ENCODE measurements at places on chromosomes 7 and 10.

DNA sequence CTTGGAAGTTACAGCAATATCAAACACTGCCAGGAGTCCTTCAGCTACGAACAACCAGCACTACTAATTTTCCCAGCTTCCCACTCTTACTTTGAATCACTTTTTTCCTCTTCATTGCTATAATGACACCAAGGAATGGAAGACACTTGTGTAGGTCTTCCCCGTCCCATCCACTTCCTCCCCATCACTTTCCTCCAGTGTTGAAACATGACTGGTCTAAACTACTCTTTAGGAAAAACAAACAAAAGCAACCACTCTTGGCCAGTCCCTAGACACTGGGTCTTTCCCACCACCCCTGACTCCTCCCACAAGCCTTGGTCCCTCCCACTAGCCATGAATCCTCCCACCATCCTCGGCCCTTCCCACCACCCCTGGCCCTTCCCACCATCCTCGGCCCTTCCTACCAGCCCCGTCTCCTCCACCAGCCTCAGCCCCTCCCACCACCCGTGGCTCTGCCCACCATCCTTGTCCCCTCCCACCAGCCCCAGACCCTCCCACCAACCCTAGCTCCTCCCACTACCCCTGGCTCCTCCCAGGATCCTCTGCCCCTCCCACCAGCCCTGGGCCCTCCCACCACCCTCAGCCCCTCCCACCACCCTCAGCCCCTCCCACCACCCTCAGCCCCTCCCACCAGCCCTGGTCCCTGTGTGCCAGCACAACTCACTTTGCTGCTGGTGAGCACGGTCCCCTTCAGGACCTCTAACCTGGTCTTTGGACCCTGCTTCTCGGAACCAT lies 68.5 kb downstream of the CXCL12 start:
- H3K27me3 ChIP-seq, result no peaks in the 10 kb centered on the region
- no peak overlapping the region for H3K4me3 ChIP-seq
- H3K27ac ChIP-seq, result no peak overlapping the region
- peaks cover 2% of the 10 kb centered on the region for H3K4me1 ChIP-seq
- no peaks in the 10 kb centered on the region for H3K36me3 ChIP-seq
- DNase-seq, result peak; percentile 43

DNA sequence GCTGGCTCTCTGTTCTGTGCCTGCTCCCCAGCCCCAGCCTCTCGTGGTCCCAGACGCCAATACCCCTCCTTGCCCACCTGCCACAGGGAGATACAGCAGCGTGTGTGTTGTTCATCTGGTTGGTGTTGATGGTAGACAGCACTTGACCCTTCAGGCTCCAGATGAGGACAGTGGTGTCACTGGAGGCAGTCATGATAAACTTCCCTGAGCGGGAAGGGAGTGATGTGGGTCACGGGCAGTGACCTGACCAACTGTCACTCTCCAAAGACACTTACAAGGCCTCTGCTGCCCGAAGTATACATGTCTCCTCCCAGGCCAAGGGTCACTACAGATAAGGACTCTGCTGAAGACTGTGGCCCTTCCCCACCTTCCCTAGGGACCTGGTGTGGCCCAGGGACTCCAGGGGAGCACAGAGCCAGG lies 5.6 kb downstream of the TBL2 start:
- H3K36me3 ChIP-seq, result peaks cover 25% of the 10 kb centered on the region
- no peak overlapping the region for H3K27ac ChIP-seq
- no peaks in the 10 kb centered on the region for H3K4me1 ChIP-seq

DNA sequence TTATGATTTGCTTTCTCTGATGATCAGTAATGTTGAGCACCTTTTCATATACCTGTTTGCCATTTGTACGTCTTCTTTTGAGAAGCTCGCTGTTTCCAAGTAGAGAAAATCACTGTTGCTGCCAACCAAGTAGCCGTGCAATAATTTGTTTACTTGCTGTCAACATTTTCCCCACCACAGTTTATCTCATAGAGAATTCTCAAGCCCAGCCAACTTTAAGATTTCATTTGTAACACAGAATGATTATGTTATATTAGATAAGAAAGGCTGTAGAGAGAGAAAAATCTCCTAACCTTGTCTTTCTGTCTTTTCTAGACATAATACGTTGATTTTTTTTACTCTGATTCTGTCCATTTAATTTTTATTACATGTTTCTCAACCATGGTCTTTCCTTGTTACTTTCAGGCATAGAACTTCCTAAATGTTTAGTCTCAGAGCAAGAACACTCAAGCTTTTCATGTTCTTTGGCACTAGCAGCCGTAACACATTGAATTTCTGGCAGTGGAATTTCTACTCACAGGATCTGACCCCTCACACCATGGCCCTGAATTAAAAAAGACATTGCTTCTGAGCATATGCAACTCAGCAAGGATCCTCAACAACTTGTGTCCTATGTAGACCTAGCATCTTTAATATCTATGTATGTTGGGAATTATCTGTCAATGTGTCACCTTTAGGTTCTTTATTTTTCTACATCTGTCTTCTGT lies 23.1 kb downstream of the RPA3 start:
- no peaks in the 10 kb centered on the region for H3K4me1 ChIP-seq
- no peak for DNase-seq
- no peak overlapping the region for H3K27ac ChIP-seq
- no peaks in the 10 kb centered on the region for H3K27me3 ChIP-seq
- no peak overlapping the region for H3K4me3 ChIP-seq

DNA sequence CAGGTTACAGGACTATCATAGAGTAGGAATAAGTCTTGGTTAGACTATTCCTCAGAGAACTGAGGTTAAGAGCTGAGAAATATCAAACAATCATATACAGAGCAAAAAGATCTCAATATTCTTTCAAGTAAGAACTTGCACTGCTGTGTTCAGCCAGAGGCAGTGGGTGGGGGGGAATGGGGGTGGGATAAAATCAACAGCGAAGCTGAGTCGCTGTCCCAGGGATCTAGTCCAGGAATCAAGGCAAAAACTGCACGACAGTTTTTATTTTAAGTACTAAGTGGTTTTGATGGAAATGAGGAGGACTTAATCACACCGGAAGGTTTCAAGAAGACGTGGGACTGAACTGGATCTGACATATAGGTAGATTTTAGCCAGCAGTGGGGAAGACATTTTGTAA lies 159.1 kb downstream of the SRPK2 start:
- no peak for DNase-seq
- H3K4me1 ChIP-seq, result 0 out of 2 replicates have a peak, but pooled peaks cover 1% of the 10 kb centered on the region
- no peaks in the 10 kb centered on the region for H3K27me3 ChIP-seq
- no peak overlapping the region for H3K27ac ChIP-seq

DNA sequence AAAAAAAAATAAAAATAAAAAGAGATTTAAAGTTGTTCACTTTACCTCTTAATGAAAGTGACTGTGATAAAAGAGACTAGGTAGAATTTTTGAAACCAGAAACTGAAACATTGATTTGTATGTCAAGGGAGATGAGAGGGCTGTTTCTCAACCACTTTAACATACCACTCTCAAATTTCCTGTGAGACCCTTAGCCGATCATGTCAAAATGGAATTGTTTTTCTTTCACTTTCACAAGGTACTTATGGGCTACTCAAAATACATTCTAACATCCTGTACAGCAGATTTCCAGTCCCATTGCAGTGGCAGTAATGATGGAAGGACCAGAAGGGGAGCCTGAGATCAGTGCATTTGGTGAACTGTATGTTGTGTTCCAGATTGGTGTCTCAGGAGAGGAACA lies 261.2 kb downstream of the PPP1R3A start:
- no peaks in the 10 kb centered on the region for H3K36me3 ChIP-seq
- no peaks in the 10 kb centered on the region for H3K4me1 ChIP-seq
- H3K27ac ChIP-seq, result no peak overlapping the region
- H3K4me3 ChIP-seq, result no peak overlapping the region
- no peak for DNase-seq

DNA sequence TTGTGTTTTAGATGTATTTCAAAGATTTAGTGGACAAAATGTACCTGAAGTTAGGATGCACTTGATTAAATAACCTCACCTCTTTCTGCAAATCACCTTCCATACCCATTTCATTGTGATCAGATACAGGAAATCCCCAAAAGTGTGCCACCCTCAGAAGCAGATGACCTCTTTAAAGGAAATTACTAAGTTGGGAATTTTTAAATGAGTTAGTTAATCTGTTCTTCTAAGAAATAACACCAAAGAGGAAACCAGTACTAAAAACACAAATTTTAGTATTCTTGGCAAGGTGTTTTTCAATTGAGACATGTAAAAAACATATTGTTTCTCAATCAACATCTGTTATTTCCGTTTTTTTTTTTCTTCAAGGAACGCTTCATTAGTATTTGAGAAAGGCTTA lies 4.6 kb upstream of the SEMA3A start:
- H3K4me3 ChIP-seq, result no peak overlapping the region
- H3K4me1 ChIP-seq, result no peaks in the 10 kb centered on the region
- H3K27me3 ChIP-seq, result no peaks in the 10 kb centered on the region

- no peaks in the 10 kb centered on the region for H3K4me1 ChIP-seq
- no peak overlapping the region for H3K4me3 ChIP-seq
- H3K36me3 ChIP-seq, result 0 out of 2 replicates have a peak, but pooled peaks cover 3% of the 10 kb centered on the region
- H3K27me3 ChIP-seq, result 0 out of 2 replicates have a peak, but pooled peaks cover 1% of the 10 kb centered on the region
- no peak overlapping the region for H3K27ac ChIP-seq
These were observed 377.3 kb upstream of the ZMIZ1 start for GRCh38 chr10:78691301-78692030.

GRCh38 chr7:33904681-33905388 lies 504 bp upstream of the BMPER start:
- 0 out of 2 replicates have a peak, but pooled peaks cover 1% of the 10 kb centered on the region for H3K4me1 ChIP-seq
- H3K4me3 ChIP-seq, result peak overlapping the region; percentile 71
- H3K27ac ChIP-seq, result no peak overlapping the region
- H3K36me3 ChIP-seq, result no peaks in the 10 kb centered on the region
- peaks cover 16% of the 10 kb centered on the region for H3K27me3 ChIP-seq

DNA sequence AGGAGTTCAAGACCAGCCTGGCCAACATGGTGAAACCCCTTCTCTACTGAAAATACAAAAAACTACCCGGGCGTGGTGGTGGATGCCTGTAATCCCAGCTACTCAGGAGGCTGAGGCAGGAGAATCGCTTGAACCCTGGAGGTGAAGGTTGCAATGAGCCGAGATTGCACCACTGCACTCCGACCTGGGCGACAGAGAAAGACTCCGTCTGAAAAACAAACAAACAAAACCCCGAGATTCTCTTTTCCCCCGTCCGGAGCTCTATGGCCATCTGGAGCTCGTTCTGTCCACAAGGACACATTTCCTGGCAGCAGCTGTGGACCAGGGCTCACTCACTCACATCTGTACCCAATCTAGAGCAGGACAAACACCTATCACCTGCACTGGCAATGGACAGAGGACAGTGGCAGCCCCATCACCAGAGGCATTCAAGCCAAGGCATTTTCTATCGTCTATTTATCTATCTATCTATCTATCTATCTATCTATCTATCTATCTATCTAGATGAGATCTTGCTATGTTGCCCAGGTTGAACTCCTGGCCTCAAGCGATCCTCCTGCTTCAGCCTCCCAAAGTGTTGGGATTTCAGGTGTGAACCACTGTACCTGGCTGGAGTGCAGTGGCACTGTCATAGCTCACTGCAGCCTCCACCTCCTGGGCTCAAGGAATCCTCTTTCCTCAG lies 167.1 kb upstream of the TNRC18 start:
- no peaks in the 10 kb centered on the region for H3K27me3 ChIP-seq
- peaks cover 13% of the 10 kb centered on the region for H3K4me1 ChIP-seq
- H3K36me3 ChIP-seq, result no peaks in the 10 kb centered on the region
- DNase-seq, result no peak
- H3K4me3 ChIP-seq, result no peak overlapping the region

- no peaks in the 10 kb centered on the region for H3K27me3 ChIP-seq
- no peak for DNase-seq
- H3K27ac ChIP-seq, result no peak overlapping the region
- peaks cover 5% of the 10 kb centered on the region for H3K4me1 ChIP-seq
- no peaks in the 10 kb centered on the region for H3K36me3 ChIP-seq
These were observed 19.1 kb upstream of the MTPAP start for GRCh38 chr10:30368065-30368718.

DNA sequence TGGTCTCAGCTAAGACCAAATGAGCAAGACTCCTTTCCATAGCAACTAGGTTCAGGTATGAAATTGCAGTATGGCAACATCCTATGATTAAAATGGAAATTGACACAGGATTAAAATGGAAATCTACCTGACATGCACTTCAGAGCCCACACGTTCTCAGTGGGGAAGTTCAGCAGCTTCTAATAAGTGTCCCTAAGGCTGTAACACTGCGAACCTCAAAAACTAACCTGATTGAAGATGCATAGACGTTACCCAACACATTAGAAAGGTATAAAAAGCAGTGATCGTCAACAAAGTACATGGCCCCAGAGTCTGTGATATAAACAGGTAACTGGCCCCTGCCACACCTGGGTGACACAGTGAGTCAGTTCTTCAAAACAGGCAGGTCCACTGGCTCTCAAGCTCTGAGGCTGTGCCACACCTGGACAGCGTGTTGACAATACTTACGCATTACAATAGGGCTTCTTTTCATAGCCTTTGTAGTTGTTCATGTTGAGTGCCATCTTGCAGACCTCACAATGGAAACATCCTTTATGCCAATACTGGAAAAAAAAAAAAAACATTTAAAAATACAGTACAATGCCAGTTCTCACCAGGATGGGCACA lies 274.9 kb upstream of the NEBL start:
- peaks cover 2% of the 10 kb centered on the region for H3K4me1 ChIP-seq
- no peaks in the 10 kb centered on the region for H3K36me3 ChIP-seq
- no peak overlapping the region for H3K27ac ChIP-seq
- no peak overlapping the region for H3K4me3 ChIP-seq
- no peak for DNase-seq

DNA sequence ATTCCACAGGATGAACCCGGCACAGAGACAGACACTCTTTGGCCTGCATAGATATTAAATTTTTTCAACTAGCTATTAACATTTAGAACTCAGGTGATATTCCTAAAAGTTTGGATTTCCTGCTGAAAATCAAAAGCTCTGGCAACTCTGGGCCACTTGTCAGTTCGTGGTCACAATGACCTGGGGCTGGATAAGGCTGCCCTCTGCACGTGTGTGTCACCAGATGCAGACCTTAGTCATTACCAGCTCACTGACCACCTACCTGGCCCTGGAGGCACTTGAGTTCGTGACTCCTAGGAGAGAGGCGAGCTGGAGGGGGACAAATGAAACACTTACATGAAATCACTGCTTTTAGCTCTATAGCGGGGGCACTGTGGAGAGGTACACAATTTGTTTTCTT lies 126.5 kb downstream of the HIPK2 start:
- no peak overlapping the region for H3K4me3 ChIP-seq
- no peak overlapping the region for H3K27ac ChIP-seq
- H3K4me1 ChIP-seq, result peaks cover 4% of the 10 kb centered on the region
- no peak for DNase-seq

GRCh38 chr10:132170561-132171361 lies 16.0 kb upstream of the DPYSL4 start:
- no peaks in the 10 kb centered on the region for H3K36me3 ChIP-seq
- no peaks in the 10 kb centered on the region for H3K4me1 ChIP-seq
- H3K27me3 ChIP-seq, result no peaks in the 10 kb centered on the region
- no peak overlapping the region for H3K27ac ChIP-seq

- DNase-seq, result no peak
- H3K27ac ChIP-seq, result no peak overlapping the region
- no peaks in the 10 kb centered on the region for H3K36me3 ChIP-seq
- H3K4me3 ChIP-seq, result no peak overlapping the region
- H3K27me3 ChIP-seq, result no peaks in the 10 kb centered on the region
These were observed 84.3 kb downstream of the CD36 start for GRCh38 chr7:80722616-80723195.

GRCh38 chr7:48755061-48755555 lies 169.2 kb upstream of the CDC14C start:
- no peaks in the 10 kb centered on the region for H3K36me3 ChIP-seq
- DNase-seq, result no peak
- no peaks in the 10 kb centered on the region for H3K4me1 ChIP-seq
- no peak overlapping the region for H3K27ac ChIP-seq

Measured in iPS DF 6.9 (cell line).